ENCODE measurements at places on chromosomes 7 and 10.

DNA sequence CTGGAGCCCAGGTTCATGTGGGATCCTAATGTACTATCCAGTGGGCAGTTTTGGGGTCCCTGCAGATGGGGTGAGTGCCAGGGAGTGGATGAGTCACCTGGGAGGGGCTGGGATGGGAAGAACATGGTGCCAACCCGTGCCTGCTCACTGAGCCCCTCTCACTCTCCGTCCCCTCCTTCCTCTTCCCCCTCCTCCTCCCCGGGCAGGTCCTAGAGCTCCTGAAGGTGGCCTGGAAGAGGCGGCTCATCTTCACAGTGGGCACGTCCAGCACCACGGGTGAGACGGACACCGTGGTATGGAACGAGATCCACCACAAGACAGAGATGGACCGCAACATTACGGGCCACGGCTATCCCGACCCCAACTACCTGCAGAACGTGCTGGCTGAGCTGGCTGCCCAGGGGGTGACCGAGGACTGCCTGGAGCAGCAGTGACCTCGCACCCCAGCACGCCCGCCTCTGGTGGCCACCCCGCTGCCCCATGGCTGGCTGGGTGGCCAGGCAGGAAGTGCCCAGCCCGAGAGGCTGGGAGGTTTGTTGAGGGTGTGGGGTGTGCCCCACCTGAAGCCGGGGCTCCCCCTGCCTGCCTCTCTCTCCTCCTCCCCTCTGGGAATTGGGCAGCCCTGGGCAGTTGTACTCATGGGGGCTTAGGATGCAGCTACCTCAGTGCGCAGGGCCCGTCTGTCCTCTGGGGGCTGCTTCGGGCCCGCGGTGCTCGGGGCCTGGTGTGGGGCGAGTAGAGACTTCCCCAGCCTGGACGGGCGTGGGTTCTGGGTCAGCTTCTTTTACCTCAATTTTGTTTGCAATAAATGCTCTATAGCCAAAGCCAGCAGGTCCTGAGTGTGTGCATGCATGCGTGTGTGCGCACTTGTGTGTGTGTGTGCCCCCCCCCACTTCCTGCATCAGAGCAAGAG is 4.9 kb upstream of the UPK3B start:
- DNase-seq, result no peak

- no peak for DNase-seq
Measured at GRCh38 chr7:93719546-93719945, 145.0 kb upstream of the CALCR start.

- DNase-seq, result no peak
Measured at GRCh38 chr10:121851786-121852185, 76.0 kb downstream of the ATE1 start.

- peak; percentile 78 for DNase-seq
Measured at GRCh38 chr7:102272075-102272916, 14.4 kb upstream of the SH2B2 start.

DNA sequence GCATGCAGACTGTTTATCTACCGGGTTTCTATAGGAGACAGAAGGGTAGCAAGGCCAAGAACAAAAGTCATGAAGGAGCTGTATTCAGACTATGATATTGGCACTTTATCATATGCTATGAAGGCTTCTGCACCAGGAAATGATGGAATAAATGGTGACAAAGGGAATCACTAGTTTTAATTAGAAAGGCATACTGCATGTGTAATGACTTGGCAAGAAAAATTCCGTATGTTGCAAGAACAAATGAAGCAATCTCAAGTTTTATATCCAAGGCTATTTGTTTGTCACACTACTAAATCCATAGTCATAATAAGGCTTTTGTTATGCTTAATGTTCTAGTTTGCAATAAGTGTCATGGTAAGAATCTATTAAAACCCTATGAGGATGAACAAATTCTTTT is 230.9 kb downstream of the ZEB1 start:
- no peak for DNase-seq

GRCh38 chr10:20853276-20853675 is 43.8 kb downstream of the NEBL start:
- no peak for DNase-seq

GRCh38 chr7:55250313-55250712 is 114.8 kb upstream of the LANCL2 start:
- no peak for DNase-seq

- peak; percentile 12 for DNase-seq
Measured at GRCh38 chr10:101397140-101397539, 43.2 kb downstream of the BTRC start.

GRCh38 chr10:114017873-114018272 is 25.8 kb upstream of the ADRB1 start:
- no peak for DNase-seq

GRCh38 chr7:96088579-96088978 is 233.3 kb downstream of the SLC25A13 start:
- DNase-seq, result no peak

DNA sequence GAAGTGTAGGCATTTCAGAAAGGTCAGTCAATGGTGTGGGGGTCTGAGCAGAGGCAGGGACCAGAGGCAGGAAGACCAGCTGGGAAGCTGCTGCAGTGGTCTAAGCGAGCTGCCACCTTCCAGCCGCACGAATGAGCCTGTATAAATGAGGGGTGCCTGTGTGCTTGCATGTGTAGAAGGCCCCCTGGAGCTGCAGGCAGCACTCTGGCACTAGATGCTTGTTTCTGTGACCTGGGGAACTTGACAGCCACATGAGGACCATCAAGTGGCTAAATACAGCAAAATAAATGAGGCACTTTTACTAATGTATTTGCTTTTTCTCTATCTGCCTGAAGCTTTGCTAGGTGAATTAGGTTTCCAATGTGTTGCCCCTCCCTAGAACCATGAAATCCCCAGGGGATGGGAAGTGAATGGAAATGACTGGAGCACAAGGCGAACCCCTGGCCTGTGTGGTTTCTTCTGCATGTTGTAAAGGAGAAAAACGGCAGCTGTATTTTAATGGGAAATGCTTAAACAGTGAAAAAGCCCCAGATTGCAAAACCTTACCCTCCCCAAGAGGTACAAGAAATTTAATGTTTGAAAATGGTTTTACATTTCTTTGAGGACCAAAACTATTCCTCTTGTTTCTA is 57.7 kb downstream of the PYROXD2 start:
- DNase-seq, result no peak

GRCh38 chr10:21535494-21535965 is 1.5 kb downstream of the MLLT10 start:
- no peak for DNase-seq

DNA sequence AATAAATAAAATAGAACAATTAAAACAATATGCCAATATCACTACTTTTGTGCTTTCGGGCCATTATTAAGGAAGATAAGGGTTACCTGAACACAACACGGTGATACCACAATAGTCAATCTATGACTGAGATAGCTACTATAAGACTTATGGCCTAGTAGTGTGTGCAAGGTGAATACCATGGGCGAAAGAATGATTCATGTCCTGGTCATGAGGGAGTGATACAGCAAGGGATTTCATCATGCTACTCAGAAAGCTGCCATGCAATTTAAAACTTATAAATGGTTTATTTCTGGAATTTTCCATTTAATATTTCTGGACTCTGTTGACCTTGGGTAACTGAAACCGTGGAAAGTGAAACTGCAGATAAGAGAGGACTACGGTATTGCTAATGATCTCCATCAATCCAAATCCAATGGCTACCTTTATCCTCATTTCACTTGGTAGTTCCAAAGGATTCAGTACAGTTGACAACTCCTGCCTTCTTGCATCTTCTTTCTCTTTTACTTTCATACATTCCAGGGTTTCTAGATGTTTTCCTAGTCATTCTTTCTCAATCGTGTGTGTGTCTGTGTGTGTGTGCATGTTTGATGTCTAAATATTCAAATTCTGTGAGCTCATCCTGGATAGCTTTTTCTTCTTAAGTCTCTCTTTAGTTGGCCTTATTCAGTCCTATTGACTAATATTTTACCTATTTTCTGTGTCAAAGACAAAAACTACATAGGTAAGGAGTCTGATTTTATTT is 100.5 kb upstream of the MAGI2 start:
- no peak for DNase-seq

- DNase-seq, result peak; percentile 15
Measured at GRCh38 chr7:42014625-42015618, 222.1 kb downstream of the GLI3 start.
